CD4-positive, alpha-beta T cell (primary cell): ENCODE measurements at places on chromosomes 3 and 15.

- DNase-seq, result no peak
Measured at GRCh38 chr15:54816401-54816800, 380.3 kb downstream of the RSL24D1 start.

DNA sequence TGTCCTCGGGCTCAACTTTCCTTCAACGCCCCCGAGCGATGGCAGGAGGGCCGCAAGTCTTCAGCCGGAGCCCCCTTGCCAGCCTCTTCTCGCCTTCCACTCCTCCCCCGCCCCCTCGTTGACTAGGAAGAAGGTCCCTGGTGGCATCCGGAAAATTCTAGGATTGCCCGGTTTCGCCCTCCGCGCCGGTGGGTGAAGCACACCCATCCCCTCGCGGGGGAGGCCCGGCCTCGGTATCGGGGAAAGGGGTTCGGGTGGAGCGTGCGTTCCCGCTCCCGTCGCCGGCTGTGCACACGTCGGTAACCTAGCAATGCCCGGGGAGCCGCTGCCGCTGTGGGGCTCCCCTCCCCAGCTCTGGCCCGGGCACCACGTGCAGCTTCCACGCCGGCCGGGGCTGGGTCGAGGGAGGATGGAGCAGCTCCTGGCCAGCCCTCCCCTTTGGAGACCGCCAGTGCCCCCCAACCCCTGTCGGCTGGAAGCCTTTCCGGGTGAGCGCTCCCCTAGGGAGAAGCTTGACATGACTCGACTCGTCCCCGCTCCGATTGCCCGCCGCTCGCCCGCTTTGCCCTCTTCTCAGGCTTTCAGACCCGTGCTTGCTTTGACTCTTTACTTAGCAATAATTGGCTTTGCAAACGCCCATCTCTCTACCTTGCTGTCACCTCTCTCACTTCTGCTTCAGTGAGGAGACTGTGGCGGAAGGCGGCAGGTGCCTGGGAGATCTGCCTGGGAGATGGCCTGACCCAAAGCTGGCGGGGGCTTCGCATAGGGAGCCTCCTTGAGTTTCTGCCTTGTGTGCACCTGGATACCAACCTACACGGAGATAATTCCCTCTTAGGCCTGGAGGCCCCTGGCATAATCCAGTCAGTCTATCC, 1.3 kb downstream of the CACNA1D start:
- no peak for DNase-seq

- DNase-seq, result no peak
Measured at GRCh38 chr15:91947293-91947679, 93.8 kb downstream of the SLCO3A1 start.

DNA sequence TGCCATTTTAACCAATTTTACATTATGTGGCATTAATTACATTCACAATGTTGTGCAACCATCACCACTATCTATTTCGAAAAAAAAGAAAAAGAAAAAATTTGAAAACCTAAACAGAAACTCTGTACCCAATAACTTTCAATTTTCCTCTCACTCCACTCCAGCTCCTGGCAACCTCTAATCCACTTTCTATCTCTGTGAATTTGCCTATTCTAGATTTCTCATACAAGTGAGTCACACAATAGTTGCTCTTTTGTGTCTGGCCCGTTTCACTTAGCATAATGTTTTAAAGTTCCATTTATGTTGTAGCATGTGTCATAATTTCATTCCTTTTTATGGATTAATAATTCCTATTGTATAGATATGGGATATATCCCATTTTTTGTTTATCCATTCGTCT, 53.3 kb upstream of the TBC1D5 start:
- no peak for DNase-seq

GRCh38 chr3:127486321-127486944, 104.1 kb downstream of the TPRA1 start:
- DNase-seq, result no peak

GRCh38 chr3:29759411-29760225, 478.7 kb downstream of the RBMS3 start:
- no peak for DNase-seq
